ENCODE measurements at places on chromosomes 7 and 10.

DNA sequence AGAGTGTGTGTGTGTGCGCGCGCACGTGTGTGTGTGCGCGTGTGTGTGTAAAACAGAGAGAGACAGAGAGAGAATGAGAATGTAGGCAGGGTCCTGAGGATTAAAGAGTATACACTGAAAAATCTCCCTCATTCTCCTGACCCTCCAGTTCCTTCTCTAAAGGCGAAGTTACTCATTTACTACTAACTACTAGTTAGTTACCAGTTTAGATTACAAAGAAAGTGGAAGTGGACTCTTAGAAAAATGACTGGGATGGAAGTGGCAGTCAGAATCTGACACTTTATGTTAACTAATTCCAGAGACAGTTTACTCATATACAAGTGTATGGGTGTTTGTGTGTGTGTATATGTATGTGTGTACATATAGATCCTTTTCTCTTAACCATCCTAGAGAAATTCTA lies 146.5 kb upstream of the LRRN3 start:
- no peak for DNase-seq

- no peak for DNase-seq
Measured at GRCh38 chr10:82811621-82812020, 936.6 kb downstream of the NRG3 start.

DNA sequence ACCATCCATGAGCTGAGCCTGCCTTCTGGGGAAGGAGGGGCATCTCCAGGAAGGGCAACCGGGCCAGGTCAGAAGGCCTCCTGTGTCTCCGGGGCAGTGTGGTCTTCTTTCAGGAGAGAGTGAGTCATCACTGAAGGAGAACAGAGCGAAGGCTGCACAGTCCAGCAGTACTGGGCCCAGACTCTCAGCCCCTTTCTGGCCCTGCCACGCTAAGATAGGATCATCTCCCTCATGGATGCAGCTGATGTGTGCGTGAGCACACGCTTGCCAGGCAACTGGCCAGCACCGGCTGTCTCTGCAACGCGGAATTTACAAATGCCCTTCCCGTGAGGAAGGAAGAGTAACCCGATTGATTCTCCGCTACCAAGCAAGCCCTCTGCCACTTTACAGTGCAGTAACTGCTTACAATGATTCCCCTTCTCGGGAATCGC lies 328.2 kb downstream of the TNS3 start:
- no peak for DNase-seq

- DNase-seq = no peak
Measured at GRCh38 chr7:119572541-119572940, 700.4 kb upstream of the KCND2 start.

GRCh38 chr10:101903827-101904550 lies 60.4 kb upstream of the KCNIP2 start:
- no peak for DNase-seq

DNA sequence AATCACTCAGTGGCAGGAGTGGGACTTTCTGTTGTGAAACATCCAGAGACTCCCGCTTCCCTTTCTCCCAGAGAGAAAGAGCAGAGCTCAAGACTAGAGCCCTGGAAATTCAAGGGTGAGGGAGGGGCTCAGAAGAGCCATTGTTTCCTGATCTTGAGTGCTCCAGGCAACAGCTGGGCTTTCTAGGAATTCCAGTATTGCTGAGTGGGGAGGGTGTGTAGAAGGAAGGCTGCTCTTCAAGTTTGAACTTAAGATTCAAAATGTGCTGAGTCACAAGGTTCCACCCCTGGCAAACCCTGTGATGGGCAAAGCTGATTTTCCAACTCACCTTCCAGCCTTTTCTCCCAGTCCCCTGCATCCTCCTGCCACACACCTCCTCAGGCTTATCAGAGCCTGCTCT lies 42.3 kb upstream of the MSRB2 start:
- DNase-seq = no peak

GRCh38 chr7:44201813-44202212 lies 1.0 kb downstream of the YKT6 start:
- DNase-seq = no peak

DNA sequence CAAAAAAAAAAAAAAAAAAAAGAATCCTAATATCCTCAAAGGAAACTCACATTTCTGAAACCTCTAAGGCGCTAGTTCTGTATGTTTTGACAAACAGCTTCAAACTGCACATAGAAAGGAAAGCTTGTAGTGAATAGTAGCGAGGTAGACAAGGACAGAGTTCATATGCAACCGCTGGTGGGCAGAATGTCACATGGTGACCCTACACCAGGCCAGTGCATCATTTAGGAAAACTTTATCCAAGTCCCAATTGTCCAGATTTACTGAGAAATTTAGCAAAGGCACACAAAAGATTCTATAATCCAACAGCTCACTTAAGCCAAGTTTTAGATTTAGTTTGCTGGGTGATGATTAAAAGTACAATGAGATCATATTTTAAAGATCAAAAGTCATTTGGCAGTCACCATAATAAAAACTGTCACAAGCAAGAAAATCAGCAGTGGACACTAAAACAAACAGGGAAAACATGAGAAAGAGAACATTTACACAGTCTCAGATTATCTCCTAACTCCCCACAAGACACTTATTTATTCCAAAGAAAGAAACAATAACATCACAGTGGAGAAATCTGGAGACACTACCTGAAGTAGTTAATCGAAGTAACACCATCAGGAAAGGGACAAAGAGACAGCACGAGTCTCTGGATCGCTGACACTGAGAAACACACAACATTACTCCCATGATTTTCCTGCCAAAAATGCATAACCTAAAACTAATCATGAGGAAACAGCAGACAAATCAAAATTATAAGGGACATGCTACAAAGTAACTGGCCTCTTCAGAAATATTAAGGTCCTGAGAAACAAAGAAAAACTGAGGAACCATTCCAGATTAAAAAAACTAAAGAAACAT lies 20.2 kb downstream of the FAM204A start:
- DNase-seq = no peak

Data from HS-5 (cell line).